ENCODE measurements at places on chromosomes 4 and X.

- DNase-seq = no peak
Measured at GRCh38 chr4:154927126-154927680, 146.1 kb downstream of the RBM46 start.

- no peak for DNase-seq
Measured at GRCh38 chr4:71729856-71730255, 54.0 kb downstream of the GC start.

DNA sequence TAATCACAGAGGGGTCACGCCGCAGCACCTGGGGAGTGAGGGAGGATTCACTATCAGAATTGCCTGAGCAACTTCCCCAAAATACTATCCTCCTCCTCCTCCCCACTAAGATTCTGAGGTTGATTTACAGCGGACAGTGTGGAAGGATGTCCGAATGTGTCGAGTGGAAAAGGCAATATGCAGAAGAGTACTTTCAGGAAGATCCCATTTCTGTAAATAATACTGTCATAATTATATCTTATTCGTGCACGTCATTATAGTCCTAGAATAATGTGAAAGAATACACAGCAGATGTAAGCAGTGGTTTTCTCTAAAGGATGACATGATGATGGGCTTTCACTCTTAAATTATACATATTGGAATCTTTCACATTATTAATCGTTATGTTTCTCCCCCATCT, 149.8 kb upstream of the NOCT start:
- DNase-seq = no peak

GRCh38 chrX:109533631-109534030, 3.0 kb upstream of the NXT2 start:
- DNase-seq = no peak

DNA sequence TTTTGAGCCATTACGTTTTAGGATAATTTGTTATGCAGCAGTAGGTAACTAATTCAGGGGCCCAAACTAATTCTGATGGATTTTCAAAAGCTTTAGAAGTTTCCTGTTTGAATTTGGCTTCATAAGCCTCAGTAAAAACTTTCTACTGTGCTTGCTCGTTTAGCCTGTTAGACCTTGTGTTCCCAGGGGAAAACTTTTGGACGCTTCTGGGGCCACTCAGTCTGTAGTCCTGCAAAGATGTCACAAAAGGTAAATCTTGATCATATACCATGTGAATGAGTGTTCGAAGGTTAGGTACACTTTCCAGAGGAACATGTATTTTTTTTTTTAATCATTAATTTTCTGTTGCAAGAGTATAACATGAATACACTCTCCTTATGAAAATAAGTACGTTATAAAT, 70.7 kb downstream of the SUPT20HL2 start:
- no peak for DNase-seq

- DNase-seq = no peak
Measured at GRCh38 chr4:81789158-81789557, 317.5 kb upstream of the RASGEF1B start.

DNA sequence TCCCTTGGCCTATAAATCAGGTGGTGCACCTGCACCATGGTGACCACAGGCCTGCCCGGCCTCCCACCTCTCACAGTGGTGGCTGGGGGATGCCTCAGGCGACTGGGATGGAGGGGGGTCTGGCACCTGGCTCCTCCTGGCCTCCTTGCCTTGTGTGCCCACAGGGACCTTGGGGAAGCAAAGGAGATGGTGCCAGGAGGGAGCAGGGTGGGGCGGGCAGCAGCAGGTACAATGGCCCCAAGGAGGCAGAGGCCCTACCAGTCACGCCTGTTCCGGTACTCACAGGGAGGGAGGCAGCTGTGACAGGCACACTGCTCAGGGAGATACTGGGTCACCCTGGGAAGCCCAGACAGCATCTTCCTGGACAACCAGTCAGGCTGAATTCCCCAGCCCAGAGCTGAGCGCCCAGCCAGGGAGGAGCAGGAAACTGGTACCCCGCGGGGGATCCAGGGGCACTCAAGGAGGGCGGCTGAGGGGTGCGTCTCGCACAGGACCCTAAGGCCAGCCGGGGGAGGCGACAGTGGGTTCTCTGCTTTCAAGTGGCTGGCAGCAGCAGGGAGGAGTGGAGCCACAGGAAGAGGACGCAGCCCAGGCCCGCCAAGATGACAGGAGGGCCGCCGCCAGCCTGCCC, 1.2 kb upstream of the TREX2 start:
- no peak for DNase-seq

DNA sequence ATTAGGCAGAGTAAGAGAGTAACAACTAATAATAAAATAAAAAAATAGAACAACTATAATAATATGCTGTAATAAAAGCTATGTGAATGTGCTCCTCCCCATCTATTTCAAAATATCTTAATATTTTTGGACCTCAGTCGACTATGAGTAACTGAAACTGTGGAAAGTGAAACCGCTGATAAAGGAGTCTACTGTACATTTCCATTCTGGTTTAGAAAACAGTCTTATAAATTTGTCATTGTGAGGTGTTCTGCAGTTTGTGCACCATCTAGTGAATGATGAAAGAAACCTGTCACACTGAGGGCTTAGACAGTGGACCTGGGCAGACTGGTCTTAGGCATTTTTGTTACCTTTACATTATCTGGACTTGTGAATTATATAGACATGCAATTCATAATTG, 42.0 kb downstream of the TMEM150C start:
- no peak for DNase-seq

DNA sequence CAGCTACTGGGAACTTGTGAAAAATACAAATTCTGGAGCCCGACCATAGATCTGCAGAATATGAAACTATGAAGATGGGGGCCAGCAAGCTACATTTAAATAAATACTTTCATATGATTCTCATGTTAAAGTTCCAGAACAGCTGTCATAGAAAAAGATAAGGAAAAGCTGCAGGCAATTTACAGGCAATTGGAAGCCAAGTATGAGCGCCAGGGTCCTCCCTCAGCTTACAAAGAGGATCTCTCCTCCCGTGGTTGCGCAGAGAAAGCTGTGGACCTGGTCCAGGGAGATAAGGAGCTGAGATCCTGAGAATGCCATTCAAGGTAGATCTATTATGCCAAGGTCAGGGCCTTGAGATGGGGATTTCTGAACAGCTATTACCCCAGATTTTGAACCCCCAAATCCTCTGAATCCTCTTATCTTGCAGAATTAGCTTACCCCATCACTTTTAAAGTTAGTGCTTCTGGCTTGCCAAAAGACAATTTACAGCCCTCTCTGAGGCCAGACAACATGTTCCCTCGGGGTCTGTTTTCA, 25.6 kb upstream of the FRAS1 start:
- DNase-seq = no peak

DNA sequence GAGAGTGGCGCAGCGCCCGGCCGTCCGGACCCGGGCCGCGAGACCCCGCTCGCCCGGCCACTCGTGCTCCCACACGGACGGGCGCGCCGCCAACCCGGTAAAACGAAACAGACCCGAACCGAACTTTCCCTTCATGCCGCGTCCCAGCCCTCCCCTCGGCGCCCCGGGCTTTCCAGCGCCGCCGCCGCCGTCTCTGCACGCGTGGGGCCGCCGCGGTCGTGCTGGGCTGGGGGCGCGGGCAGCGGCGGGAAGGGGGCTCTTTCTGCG, 222 bp downstream of the SMAD1 start:
- peak; percentile 28 for DNase-seq

DNA sequence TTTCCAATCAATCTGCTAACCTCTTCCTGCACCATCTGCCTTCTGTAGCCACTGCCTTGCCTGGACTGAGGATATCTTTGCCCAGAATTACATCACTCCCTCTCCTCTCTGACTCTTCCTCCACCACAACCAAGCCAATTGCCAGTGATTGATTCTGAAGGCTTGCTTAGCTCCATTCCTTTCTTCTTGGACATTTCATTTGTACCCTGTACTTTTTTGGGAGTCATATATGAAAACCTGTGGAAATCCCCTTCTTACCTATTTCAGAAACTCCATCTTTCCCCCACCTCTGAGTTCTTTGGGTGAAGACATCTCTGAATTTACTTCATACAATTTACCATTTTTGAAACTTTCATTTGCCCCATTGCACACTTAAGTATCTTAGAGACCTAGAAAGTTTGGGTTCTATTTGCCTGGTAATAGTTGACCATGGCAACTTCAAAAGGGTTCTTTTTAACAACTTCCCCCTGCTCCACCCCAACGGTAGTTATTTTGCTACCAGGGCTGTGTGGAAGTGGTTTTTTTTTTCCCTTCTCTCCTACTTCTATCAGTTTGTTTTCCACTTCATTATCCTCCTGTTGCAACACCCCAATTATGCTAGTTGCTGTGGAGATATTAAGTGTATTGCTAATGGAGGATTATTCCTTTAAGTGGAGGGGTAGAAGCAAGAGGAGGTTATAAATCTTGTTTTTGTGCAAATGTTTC, 14.3 kb downstream of the SGMS2 start:
- DNase-seq = no peak

DNA sequence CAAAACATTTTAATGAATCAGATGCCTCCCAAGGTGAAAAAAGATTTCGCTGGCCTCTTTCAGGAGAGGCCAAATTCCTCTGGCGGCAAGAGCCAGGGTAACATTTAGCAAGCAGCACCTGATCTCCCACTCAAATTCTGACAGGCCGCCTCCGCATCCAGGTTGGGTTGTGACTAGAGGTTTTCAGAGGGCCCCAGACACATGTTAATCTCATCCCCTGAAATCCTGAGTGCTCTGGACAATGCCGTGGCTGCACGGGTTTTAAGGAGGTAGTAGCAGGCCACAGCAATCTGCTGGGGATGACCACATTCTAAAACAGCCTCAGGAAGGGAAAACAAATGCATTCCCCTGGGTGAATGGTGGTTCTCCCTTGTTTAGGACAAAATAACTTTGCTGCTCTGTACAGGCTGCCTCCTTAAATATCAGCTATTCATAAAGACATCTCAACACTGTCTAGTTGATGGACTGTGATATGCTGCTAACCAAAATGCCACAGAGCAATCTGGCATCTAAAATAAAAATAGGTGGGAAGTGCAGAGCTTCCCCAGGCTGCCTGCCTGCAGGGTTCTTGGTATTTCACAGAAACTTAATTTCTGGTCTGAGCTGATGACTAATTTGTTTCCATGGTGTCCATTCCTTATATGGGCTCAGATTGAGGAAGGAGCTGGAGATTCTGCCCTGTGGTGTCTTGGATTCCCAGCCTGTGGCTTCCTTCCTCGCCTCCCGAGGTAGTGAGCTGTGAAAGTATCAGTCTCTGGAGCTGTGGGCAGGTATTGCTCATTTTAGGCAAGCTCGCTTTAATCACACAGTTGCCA, 202.0 kb downstream of the DCLK2 start:
- no peak for DNase-seq

DNA sequence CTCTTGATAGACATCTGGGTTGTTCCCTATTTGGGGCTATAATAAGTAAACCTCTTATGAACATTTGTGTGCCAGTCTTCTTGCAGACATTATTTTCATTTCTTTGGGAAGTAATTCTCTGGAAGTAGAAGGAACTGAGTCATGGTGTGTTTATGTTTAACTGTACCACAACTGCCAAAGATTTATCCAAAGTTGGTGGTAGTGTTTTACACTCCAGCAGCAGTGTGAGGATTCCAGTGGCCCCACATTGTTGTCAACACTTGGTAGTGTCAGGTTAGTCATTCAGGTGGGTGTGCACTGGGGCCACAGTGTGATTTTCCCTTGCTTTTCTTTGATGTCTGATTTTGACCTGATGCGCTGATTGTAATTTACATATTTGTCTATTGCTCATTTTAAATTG, 5.0 kb upstream of the UVSSA start:
- DNase-seq = no peak

DNA sequence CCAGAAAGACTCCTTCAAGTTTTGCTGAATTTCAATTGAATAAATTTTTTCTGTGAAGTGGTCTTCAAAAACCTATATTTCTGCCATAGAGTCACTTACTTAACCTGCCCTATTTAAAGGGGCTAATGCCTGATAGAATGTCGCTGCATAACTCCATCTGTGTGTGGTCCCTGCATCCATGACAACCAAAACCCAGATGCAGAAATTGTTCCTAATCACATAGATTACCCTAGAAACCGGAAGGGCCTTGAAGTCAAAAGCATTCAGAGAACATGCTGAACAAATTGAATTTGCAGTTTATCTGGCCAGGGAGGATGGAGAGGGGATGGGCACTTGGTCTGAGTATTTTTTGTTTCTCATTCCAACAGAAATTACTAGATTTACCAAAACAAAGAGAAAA, 1.5 kb upstream of the PARM1 start:
- DNase-seq = no peak

DNA sequence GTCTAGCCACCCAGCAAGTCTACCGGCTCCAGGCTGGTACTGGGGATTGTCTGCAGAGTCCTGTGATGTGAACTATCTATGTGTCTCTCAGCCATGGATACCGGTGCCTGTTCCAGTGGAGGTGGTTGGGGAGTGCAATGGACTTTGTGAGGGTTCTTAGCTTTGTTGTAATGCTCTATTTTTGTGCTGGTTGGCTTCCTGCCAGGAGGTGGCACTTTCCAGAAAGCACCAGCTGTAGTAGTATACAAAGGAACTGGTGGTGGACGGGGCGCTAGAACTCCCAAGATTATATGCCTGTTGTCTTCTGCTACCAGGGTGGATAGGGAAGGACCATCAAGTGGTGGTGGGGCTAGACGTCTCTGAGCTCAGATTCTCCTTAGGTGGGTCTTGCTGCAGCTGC, 306.4 kb upstream of the POF1B start:
- DNase-seq = no peak

DNA sequence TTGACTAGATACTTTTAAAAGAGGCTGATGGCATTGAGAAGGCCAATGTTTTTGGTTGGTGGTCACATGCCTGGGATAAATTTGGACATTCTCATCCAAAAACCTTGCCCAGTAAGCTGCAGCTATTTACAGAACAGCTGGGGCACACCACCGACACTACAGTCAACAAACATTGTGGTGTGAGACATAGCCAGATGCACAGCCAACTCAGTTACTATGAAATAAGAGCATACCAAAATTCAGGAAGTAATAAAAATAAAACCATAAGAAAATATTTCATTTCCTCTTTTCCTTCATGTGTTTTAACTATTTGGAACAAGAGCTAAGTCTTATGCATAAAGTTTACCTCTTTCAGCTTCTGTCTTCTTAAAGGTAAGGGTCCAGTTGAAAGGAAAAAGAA, 8.8 kb downstream of the PPM1K start:
- DNase-seq = no peak

DNA sequence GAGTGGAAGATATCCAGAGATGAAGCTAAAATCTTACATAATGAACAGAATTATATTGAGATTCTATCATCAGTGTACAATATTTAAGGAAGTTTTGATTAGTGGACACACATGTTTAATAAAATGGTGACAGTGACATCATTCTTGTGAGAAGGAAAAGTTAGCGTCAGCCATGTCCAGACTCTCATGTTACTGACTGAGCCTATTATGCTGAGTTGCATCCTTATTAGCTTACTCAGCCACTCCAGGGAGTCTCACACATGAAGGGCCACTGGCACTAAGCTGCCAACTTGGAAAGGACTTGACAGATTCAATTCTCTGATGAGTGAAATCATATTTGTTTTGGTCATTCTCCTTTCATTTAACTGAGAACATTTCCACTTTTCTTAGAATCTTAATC, 170.6 kb downstream of the BANK1 start:
- DNase-seq = no peak

GRCh38 chr4:108700081-108700757, 49.8 kb downstream of the OSTC start:
- no peak for DNase-seq

All from activated naive CD4-positive, alpha-beta T cell treated with anti-CD3 and anti-CD28 coated beads, Interleukin-2, amount 10 ng/mL, durations not matched to agents 7 days and 5 days (primary cell).